Right ventricle myocardium inferior (tissue), 1 donor: ENCODE measurements at places on chromosomes 1 and 21. TPM values are rescaled to one million over a fixed set of nuclear protein-coding genes. Genes with fewer than 3 reads are reported as not detected.

Gene DMBX1
- total RNA-seq = not detected

Gene HES4
- 36.7 TPM for total RNA-seq

Gene BARHL2
- not detected for total RNA-seq

Gene FCRLA
- total RNA-seq = not detected

Gene PIK3C2B
- 22.7 TPM for total RNA-seq

Gene TRIM17
- 0.38 TPM for total RNA-seq

Gene SZRD1
- total RNA-seq = 108 TPM

Gene MANEAL
- 1.2 TPM for total RNA-seq

Gene MSH4
- total RNA-seq = 0.35 TPM

Gene HUNK
- total RNA-seq = 0.08 TPM

Gene TCP10L
- total RNA-seq = 2.6 TPM

Gene NT5C1A
- total RNA-seq = 31.3 TPM

Gene IGSF5
- 3.2 TPM for total RNA-seq

- DNase-seq = no peak
Measured at GRCh38 chr1:77407738-77408375, 126.0 kb downstream of the AK5 start.

- DNase-seq = no peak
Measured at GRCh38 chr21:37821786-37822450, 94.3 kb downstream of the KCNJ6 start.

GRCh38 chr1:230103306-230104173 lies 36.5 kb downstream of the GALNT2 start:
- DNase-seq = no peak

DNA sequence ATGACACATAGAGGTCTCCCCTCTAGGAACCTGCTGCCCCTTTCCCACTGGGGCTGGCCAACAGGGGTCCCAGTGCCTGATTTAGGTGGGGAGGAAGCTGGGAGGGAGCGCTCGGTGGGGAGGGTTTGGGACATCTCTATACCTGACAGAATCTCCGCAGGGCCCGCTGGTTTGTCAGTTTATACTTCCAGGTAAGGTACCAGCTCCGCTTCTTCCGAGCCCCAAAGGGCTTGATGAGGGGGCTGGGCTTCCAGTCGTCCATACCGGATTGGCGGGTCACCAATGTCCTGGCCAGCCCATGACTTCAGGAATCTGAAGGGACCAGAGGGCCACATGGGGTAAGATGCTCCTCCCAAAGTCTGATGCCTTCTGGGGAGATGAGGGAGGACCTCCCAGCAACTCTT lies 672 bp downstream of the POMGNT1 start:
- DNase-seq = no peak

- DNase-seq = no peak
Measured at GRCh38 chr1:51070011-51070410, 32.0 kb upstream of the C1orf185 start.

DNA sequence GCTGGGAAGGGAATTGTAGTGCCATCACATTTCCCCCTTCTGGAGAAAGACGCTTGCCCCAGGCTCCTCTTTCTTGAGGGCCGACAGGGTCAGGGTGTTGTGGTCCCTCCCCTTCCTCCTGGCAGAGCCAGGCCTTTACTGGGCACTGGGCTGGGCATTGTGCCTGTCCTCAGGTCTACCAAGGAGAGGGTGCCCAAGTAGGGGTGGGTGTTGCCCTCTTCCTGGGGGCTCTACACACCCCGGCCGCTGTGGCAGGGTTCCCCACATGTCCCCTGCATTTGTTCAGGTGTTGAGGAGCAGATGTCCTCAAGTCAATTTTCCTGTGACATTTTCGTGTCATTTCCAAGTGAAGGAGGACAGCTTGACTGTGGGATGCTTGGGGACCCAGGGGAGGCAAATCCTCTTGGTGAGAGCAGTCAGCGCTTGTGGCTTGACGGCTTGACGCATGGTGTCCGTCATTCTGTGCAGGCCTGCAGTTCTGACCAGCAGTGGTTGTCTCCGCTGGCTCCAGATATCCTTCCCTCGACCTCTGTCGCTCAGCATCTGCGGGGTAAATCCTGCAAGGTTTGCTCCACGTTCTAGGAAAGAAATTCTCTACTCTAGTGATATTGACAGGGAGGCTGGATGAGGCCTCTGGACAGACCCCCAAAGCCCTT lies 181.9 kb upstream of the VAMP3 start:
- DNase-seq = no peak

DNA sequence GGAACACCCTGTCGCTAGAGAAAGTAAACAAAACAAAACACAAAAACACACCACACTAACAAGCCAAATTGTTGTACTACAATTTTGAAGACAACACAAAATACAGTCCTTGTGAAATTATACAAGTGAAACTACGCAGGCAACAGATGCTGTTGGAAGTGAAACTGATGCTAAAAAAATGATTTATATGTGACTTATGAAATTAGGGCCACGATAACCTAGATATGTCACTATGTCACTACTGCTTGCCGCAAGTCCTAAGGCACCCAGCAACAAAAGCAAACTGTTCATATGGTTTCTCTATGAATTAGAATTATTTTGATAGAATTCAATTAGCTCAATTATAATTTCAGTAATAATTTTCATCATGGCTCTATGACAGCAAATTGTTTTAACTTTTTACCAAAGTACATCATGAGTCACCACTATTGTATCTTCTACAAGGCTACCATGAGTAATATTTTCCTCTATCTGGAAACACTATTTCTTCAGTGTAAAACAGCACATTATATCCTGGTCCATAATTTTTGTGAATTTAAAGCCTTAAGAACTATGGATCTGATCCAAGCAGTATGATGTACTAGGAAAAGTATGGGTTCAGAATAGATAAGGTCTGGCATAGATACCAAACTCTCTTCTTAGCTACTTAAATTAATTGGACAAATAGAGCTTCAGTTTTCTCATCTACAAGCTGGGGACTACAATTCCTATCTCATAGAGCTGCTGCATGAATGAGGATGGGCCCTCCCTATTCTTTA lies 216.3 kb downstream of the COL11A1 start:
- DNase-seq = no peak

GRCh38 chr1:232912845-232913580 lies 37.4 kb upstream of the NTPCR start:
- no peak for DNase-seq

DNA sequence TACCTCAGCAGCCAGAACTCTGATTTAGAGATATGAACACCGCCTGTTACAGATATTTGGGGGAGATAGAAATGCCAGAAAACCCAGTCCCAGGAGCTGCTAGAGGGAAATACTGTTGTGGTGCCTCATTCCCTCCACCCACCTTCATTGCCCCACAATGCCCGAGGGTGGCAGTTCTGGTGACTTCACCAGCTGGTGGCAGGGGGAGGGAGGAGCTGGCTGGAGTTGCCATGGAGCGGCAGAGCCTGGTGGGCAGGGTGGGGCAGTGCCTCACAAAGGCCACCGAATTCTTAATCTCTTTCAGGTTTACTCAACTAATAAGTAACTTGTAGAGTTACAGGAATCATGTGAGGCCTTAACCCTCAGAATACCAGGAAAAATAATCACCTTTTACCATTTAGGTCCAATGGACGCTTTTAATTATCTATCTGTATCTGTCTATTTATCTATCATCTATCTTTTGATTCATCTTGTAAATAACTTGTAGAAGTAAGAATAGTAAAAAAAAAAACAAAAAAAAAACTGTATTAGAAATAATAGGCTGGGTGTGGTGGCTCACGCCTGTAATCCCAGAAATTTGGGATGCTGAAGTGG lies 11.7 kb upstream of the S100A11 start:
- DNase-seq = peak; percentile 85

DNA sequence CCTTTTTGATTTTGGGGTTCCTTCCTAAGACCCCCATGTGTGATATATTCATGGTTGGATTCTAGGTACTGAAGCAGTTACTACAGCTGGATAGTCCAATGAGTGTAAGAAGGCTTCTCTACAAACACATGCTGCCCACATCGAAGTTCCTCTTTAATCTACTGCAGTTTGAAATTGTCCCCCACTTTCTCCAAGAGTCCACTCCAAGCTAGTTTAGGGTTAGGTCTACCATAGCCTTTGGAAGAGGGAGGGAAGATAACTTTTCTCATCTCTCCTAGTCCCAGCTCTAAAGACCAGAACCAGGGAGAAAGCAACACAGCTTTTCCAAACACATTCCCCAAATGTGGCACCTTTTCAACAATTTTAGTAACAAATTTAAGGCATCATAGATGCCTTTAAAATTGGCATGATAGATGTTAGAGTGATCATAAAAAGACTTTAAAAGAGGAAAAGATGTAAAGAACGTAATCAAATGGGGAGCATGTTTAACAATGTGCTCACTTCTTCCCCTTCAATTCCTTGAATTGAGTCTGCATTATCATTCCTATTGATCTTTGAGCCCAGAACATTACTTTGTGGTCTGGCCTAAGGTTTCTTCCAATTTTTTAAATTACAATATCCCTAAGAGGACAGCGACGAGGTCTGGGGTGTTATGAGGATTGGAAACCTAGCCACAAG lies 1.0 kb upstream of the EXO1 start:
- no peak for DNase-seq

GRCh38 chr1:166605137-166605536 lies 234.1 kb upstream of the POGK start:
- DNase-seq = no peak

- no peak for DNase-seq
Measured at GRCh38 chr1:222777463-222777862, 37.4 kb upstream of the DISP1 start.

DNA sequence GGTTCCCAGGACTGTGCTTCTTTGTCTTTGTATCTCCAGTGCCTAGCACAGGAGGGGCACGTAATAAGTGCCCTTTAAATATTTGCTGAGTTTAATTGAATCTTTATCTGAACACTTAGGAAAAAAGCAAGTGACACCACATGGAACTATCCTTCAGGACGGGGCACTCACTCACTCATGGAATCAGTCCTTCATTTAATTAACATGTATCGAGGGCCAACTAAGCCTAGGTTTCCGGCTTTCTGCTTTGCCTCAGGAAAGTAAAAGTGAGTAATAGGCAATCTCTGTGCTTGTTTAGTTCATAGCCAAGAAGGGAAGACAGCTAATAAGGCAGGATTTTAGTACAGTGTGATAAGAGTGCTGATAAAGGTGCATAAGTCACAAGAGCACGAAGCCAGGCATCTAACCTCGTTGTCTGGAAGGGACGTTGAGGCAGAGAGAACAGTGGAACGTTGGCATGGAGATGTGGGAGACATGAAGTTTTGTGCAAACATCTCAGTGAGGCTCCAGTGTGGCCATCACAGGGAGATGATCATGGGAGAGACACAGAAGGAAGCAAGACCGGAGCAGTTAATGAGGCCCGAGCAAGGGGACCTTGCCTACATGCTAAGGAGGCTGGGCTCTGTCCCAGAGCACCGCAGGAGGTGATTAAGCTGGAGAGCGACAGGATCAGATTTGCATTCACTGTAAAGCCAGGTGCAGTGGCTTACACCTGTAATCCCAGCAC lies 54.1 kb upstream of the TRIM67 start:
- DNase-seq = no peak

DNA sequence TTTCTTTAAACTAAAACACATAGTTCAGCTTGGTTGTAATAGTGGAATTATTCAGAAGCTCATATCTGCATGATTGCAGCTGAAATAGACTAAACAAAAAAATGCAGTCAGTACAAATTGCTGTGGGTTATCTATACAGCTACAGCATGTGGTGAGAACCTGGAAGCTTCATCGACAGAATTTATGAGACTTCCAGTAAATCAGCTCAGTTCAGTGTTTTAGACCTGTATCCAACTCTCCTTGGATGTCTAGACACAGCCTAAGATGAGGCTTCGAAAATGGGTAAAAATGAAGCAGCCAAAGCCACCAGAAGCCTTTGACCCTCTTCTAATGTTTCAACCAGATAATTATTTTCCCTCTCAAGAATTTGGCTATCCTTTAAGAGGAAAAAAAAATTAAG lies 127.1 kb upstream of the C1orf105 start:
- no peak for DNase-seq

- no peak for DNase-seq
Measured at GRCh38 chr1:151773702-151774101, 10.4 kb upstream of the MRPL9 start.

DNA sequence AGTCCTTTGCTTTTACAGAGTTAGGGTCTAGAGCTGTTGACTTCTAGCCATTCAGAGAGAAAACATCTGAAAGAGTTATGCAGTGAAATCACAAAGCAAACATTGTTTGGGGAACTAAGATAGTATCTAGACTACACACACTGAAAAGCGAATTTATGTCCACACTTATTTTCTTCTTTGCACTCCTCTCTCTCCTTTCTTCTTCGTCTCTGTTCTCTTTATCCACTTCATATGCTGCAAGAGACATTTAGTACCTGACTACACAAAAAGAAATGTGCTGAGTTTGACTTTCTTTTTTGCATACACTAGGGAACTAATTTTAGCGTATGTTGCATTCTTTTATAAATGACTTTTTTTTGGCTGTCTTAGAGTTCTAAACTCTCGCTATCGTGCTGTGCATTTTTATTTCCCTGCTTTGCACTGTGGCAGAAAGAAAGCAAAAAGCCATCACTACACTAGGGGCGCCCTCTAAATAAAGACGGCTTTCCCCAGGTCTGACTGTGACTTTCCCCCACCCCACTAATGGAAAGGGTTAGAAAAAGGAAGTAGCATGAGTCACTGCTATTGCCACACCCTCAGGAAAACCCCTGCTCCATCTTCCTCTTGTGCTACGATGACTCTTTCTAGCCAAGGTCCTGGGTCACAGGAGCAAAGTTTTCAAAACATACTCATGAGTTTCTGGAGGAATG lies 65.7 kb downstream of the MAP3K7CL start:
- no peak for DNase-seq

- DNase-seq = no peak
Measured at GRCh38 chr21:14452727-14453241, 69.8 kb upstream of the HSPA13 start.
